ENCODE measurements at places on chromosomes 4 and X.

- no peak for DNase-seq
Measured at GRCh38 chrX:107706309-107706708, 69.3 kb downstream of the TSC22D3 start.

DNA sequence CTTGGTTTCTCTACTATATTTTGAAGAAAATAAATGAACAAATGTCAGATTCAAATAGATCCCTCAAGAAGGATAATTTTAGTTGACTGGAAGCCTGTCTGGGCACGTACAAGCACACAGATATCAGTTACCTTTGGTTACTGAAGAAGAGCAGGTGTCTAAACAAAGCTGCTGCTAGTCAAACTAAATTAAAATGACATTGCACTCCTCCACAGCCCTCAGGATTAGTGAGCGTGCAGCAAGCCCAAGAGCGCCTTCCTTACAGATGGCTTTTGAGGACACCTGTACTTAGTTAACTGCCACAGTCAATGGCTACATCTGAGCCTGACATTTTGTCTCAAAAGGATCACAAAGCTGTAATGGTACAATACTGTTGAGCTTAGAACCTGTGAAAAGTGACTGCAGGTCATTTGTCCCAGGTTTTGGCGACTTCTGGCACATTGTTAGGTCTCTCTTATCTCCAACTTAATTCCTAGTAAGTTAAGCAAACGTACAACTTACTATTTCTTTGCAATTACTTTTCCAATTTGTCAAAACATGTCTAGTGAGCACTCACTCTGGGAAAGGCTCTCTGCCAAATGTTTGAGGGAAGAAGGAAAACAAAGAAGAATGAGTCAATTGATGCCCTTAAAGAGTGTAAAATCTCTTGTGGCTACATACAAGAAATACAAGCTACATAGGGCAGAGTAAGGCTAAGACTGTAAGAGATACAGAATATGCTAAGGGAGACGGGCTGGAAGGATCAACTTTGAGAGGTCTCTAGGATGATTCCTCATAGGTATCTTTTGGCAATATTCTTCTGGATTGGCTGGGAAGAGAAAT, 25.6 kb upstream of the DAPP1 start:
- DNase-seq: no peak

DNA sequence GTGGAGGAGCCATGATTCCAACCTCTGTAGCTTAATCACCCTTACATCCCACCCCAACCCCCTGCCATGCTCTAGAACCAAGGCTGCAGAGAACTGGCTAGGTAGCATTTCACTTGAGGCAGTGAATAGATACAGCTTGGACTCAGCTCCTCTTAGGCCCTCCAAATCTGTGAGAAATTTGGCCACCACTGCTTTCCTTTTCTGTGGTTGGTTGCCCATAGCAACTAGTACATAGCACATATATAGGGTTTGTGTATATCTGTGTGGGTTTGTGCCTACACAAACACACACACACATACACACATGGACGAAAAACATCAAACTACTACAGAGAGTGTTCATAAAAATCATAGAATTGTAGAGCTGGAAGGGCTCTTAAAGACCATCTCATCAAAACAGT, 52.0 kb upstream of the CCDC160 start:
- DNase-seq: no peak

- DNase-seq: no peak
Measured at GRCh38 chrX:83145876-83146275, 362.2 kb upstream of the POU3F4 start.

GRCh38 chrX:134670134-134670924, 12.1 kb upstream of the PLAC1 start:
- no peak for DNase-seq

GRCh38 chr4:128787509-128788311, 21.8 kb upstream of the JADE1 start:
- DNase-seq: no peak

DNA sequence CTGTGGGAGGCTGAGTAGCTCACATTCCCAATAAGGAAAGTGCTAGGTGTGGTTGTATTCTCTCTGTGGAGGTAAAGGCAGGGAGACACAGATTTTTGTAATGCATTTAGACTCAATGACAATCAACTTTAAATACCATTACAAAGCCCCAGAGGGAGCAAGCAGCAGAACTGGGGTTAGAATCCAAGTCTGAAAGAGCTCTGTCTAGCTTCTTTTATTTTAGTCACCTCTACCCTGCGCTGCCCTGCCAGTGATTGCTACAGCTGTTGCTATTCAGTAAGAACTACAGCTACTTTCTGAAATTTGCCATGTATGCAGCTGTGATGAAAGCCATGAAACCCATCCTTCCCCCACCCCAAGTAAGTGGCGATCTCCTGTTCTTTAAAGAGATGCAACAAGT, 22.5 kb downstream of the SLC39A8 start:
- no peak for DNase-seq
